ENCODE measurements at places on chromosomes 16 and 17.

DNA sequence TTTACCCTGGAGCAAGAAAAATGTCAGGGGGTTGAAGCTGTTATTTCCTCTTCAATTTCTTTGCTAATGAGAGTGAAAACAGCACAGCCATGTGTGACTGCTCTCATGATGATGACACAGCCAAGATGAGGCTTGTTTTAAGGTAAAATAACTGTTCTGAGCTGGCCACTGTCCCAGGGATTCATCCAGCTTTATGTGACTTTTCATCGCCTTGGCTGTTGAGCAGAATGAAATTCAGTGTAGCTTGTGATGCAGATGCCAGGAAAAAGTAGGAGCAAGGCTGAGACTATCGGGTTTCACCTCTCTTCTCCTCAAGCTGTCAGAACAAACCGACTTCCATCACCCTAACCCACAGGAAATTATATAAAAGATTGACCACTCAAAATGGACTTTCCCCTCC is 361.8 kb upstream of the CDH5 start:
- DNase-seq, result no peak

DNA sequence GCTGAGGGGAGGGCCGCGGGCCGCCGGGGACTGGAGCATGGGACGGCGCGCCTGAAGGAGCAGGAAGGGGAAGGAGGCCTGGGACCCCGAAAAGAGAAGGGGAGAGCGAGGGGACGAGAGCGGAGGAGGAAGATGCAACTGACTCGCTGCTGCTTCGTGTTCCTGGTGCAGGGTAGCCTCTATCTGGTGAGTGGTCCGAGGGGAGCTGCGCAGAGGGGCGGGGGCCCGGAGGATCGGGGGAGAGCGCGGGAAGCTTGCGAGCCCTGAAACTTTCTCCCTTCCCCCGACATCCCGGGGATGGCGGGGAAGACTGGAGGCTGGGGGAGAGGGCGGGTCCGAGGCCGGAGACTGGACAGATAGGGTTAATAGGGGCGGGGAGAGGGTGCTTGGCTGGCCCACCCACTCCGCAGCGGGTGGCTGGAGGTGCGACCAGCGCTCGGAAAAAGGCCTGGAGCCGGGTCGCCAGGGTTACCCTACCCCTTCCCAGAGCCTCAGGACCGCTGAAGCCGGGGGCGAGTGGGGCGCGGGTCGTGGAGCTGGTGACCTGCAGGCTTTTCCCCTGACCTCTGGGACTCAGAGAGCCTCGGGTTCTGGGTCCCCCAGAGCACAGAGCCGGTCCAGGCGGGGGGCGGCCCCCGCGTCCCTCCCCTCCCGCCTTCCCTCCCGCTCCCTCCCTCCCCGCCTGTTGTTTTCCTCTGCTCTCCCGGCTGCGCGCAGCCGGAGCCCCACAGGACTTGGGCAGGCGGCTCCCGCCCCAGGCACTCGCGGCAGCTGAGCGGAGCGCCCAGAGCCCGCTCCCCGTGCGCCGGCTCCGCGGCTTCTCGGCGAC is 631 bp downstream of the NXPH3 start:
- no peak for DNase-seq

DNA sequence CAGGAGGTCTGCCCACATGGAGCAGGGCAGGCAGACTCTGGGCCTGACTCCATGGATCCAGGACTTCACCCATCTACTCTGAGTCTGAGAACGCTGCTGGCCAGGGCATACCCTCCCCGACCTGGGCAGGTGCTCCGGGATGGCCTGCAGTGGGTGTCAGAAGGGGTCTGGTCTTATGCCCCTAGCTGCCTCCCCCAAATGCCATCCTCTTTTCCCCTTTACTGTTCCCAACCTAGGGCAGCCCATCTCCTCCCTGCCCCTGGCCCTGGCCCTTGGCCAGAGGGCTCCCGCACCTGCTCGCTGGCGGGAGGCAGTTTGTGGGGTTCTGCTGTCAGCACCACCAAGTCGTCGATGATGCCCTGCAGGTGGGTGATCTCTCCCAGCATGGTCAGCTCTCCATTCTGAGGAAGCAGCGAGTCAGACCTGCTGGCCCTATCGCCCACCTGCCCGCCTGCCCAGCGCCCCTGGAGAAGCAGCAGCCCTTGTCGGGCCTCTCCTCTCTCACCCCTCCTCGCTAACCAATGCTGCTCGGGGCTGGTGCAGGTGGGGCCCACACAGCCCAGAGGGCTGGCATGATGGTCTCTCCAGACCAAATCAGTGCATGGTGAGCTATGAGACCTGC is 8.2 kb downstream of the MTSS2 start:
- DNase-seq, result no peak

DNA sequence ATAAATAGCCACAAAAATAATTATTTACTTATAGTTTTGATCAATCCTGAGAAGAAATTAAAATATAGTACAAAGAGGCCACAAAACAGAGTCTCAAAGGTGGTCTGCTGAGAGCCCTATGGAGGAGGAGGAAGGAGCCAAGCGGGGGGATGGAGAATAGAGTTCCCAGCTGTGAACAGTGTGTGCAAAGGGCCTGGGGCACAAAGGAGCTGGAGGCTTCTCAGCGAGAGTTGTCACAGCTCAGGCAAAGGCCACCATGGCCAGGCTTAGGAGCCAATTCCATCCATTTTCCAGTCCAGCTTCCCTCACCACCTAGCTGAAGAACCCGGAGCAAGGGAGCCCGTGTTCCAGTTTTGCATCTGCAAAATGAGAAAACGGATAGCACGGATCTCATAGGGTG is 5.4 kb upstream of the ZNF423 start:
- no peak for DNase-seq

GRCh38 chr17:48131216-48131824 is 23.8 kb downstream of the SNX11 start:
- no peak for DNase-seq

GRCh38 chr17:64146418-64147109 is 16.6 kb upstream of the ERN1 start:
- no peak for DNase-seq

- no peak for DNase-seq
Measured at GRCh38 chr16:84940670-84941551, 70.4 kb downstream of the ZDHHC7 start.

DNA sequence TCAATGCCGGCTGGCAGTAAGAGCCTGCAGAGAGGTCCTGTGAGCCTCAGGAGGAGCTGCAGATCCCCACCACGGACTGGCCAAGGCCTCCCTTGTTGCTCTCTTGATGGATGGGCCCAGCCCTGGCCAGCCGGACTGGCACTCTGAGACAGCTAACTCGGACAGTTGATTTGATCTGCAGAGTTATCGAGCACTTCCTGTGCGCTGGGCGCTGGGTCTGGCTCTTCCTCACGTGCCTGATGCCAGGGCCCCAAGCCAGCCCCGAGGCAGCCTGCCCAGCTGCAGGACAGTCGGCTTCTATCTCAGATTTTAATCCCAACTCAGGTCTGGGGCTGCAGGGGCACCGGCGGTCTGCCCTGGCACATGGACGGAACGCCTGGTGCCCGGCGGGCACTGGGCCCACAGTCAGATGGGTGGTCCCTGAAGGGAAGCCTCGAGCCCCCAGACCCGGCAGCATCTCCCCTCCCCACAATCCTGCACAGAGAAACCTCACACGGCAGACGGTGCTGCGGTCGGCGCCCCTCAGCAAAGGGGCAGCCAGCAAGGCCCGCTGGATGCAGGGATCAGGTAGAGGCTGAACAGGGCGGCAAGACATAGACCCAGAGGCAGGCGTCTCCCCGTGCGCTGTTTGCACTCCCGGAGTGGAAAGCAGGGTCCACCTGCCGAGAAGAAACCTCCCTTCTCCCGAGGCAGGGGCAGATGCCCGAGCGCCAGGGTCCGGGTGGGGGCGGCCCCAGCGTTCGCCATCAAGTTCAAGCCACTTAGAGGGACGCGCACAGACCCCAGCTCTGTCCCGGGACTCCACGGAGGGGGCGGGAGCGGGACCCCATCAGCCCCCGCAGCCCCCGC is 34.0 kb downstream of the TIMM22 start:
- no peak for DNase-seq

DNA sequence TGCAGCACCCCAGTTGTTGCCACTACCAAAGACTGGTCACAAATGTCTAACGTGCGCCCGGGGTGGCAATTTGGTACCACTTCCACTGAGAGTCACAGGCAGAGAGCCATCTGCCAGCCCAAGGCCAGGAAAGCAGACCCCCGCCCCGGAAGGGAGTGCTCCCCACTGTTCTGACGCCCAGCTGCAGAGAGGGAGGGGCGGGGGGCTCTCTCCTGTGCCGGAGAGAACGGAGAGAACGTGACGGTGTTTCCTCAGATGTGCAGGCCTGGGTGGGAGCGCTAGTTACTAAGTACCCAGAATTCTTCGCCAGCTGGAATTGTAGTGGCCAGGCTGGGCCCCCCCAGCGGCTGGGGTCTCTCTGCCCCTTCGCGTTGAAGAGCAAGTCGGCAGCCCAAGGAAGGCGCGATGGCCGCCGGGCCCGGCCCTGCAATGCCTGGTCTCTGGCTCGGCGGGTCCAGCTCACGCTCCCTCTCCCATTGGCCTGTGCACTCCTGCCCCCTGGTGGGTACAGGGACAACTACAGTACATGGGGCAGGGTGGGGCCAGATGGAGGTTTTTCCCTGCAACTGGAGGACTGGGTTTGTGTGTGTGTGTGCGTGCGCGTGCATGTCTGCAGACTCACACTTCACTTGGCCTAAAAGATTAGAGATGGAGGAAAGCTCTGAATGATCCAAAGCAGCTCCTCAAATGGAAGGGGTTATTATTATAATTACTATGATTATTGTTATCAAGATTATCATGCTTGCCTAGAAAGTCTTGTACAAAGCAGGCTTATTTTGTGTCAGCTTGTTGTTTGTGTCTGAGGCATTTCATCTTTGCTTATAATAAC is 107.1 kb downstream of the AMFR start:
- DNase-seq, result no peak

DNA sequence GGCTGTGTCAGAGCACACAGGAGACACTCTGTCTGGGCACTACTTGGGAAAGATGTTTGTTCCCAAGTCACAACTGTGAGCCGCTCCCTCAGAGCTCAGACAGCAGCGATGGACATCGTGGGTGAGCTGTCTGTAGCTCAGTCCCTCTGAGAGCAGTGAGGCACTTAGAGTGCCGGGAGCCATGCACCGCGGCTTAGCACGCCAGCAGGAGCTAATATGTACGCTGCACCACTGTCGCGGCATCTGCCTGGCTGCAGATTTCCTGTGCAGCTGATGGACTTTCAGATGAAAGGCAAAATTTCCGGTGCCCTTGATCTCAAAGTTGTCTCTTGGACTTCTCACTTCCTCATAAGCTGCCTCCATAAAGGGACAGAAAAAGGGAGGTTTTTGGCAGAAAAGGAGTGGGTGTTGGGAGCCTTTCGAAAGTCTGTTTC is 92.8 kb upstream of the ZNF469 start:
- DNase-seq, result no peak

- DNase-seq, result no peak
Measured at GRCh38 chr16:2469399-2470233, 1.5 kb upstream of the NTN3 start.

DNA sequence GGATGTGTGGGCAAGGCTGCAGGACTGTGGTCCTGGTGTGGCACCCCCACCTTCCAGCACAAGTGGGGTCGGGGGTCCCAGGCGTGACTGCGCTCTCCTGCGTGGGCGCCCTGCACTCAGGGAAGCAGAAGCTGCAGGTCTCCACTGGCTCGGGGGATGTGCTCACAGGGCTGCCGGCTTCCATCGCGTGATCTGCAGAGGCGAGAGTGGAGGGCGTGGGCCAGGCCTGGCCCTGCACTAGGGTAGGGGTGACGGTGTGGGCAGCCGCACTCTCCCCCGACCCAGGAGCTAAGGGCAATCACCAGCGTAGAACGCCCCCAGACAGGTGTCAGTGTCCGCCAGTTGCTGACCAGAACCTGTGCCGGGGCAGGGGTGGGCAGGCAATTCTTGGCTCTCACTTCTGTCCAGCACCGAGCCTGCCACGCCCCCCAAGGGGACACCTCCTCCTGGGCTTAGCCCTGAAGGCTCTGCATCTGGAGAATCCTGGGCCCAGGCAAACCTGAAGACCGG is 32.3 kb downstream of the TNFRSF13B start:
- DNase-seq, result no peak

GRCh38 chr16:83932304-83932703 is 20.7 kb upstream of the OSGIN1 start:
- no peak for DNase-seq

- DNase-seq, result no peak
Measured at GRCh38 chr16:29809850-29810698, 1.9 kb upstream of the PRRT2 start.

- DNase-seq, result no peak
Measured at GRCh38 chr17:79031996-79032875, 8.3 kb downstream of the C1QTNF1 start.

DNA sequence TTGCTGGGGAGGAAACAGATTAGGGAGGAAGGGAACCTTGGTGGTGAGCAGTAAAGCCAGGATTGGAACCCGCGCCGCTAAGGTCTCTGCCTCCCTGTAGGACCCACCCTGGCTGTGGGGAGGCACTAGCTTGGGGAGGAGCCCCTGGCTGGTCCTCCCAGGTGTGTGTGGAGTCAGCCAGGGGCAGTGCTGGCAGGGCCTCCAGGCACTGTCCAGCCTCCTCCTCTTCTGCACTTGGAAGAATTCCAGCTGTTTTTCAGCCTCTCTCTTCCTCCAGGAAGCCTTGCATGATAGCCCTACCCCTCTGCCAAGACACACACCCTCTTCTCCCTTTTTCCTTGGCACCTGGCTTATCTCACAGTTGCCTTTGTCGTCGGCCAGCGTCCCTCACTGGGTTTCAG is 34.8 kb downstream of the TMEM235 start:
- DNase-seq, result no peak

DNA sequence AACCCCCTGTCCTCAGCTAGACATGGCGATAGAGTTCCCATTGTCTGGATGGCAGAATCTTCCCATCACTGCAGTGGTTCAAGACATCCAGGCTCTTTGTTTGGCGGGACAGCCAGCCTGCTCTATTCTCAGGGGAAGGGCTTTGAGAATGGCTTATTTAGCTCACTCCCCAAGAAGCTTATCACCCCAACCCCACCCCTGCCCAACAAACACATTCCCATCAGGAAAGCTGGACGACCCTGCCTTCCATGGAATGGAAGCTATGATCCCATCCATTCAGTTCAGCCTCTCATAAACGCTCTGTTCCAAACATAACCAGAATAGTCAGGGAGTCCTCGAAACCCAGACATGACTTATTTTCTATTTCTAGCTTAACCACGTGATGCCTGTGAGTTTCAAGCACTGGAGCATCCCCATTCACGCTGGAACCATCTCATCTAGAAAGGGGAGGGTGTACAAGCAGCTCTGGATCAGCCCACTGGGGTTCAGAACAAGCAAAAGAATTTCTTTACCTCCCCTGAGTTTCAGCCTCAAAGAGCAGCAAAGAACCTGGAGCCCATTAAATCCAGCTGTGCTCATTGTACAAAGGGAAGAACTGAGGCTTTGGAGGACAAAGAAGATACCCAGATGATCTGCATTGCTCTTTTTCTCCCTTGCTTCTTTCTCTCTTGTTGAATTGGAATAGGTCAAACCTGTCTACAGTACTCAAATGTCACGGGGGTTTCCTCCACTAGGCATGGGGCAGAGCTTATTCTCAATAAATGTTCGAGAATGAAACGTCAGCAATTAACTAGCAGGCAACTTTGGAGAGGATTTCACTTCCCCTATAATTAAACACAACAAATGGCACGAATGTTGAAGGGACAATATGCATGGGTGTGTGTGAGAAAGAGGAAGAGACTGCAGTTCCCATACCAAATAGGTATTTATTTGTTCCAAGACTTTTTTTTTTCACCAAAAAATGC is 93.1 kb downstream of the XYLT1 start:
- no peak for DNase-seq

All from vagina (tissue), 2 donors.